Cardiac muscle cell (in vitro differentiated cells and primary cell): ENCODE measurements at places on chromosomes 1 and 21. TPM values are rescaled to one million over a fixed set of nuclear protein-coding genes. Genes with fewer than 3 reads are reported as not detected.

CAMK1G gene
- polyA plus RNA-seq: 5.0 and 8.7 TPM in 2 replicates

FMO2 gene
- polyA plus RNA-seq: not detected in 2 replicates

PTPRC gene
- 0.07 TPM in 1 of 2 replicates, not detected in the other for polyA plus RNA-seq

PRDM16 gene
- 40.8 and 41.8 TPM in 2 replicates for polyA plus RNA-seq

NCF2 gene
- 0.19 and 1.5 TPM in 2 replicates for polyA plus RNA-seq

RHD gene
- 0.70 and 1.1 TPM in 2 replicates for polyA plus RNA-seq

RXFP4 gene
- polyA plus RNA-seq: 0.74 TPM in 1 of 2 replicates, not detected in the other

VAV3 gene
- polyA plus RNA-seq: 0.33 and 0.75 TPM in 2 replicates

TMEM51 gene
- 21.3 and 23.8 TPM in 2 replicates for polyA plus RNA-seq

SYNC gene
- polyA plus RNA-seq: 1.2 and 1.6 TPM in 2 replicates

DDAH1 gene
- 8.3 and 9.1 TPM in 2 replicates for polyA plus RNA-seq

KCNE2 gene
- 0.82 and 2.7 TPM in 2 replicates for polyA plus RNA-seq

UBL4B gene
- not detected in 2 replicates for polyA plus RNA-seq

WDR3 gene
- polyA plus RNA-seq: 20.8 and 23.3 TPM in 2 replicates

TRNP1 gene
- polyA plus RNA-seq: 42.9 and 55.5 TPM in 2 replicates

NSL1 gene
- 34.9 and 44.8 TPM in 2 replicates for polyA plus RNA-seq

OR2AK2 gene
- polyA plus RNA-seq: not detected in 2 replicates

RGSL1 gene
- not detected in 2 replicates for polyA plus RNA-seq
